Smooth muscle cell of the pulmonary artery (primary cell): ENCODE measurements at places on chromosomes 4 and X. TPM values are rescaled to one million over a fixed set of nuclear protein-coding genes. Genes with fewer than 3 reads are reported as not detected.

The ZNF330 gene
- 22.6 and 26.0 TPM in 2 replicates for total RNA-seq

The GAGE13 gene
- not detected in 2 replicates for total RNA-seq

The ATP8A1 gene
- 4.4 and 4.6 TPM in 2 replicates for total RNA-seq

The SSX2 gene
- total RNA-seq: not detected in 2 replicates

The ART3 gene
- total RNA-seq: not detected in 2 replicates

The HEPH gene
- 102 and 139 TPM in 2 replicates for total RNA-seq
